Fibroblast of the aortic adventitia (primary cell): ENCODE measurements at places on chromosomes 7 and 10. TPM values are rescaled to one million over a fixed set of nuclear protein-coding genes. Genes with fewer than 3 reads are reported as not detected.

Gene INMT
- 2.5 and 219 TPM in 2 replicates for total RNA-seq

Gene ANKRD22
- total RNA-seq, result 0.09 and 0.33 TPM in 2 replicates

Gene C7orf33
- not detected in 2 replicates for total RNA-seq

Gene ITGA8
- 2.6 and 38.5 TPM in 2 replicates for total RNA-seq

Gene HGF
- 35.1 and 194 TPM in 2 replicates for total RNA-seq

Gene GRM3
- total RNA-seq, result not detected in 2 replicates

Gene TAS2R5
- total RNA-seq, result 1.4 TPM in 1 of 2 replicates, not detected in the other

DNA sequence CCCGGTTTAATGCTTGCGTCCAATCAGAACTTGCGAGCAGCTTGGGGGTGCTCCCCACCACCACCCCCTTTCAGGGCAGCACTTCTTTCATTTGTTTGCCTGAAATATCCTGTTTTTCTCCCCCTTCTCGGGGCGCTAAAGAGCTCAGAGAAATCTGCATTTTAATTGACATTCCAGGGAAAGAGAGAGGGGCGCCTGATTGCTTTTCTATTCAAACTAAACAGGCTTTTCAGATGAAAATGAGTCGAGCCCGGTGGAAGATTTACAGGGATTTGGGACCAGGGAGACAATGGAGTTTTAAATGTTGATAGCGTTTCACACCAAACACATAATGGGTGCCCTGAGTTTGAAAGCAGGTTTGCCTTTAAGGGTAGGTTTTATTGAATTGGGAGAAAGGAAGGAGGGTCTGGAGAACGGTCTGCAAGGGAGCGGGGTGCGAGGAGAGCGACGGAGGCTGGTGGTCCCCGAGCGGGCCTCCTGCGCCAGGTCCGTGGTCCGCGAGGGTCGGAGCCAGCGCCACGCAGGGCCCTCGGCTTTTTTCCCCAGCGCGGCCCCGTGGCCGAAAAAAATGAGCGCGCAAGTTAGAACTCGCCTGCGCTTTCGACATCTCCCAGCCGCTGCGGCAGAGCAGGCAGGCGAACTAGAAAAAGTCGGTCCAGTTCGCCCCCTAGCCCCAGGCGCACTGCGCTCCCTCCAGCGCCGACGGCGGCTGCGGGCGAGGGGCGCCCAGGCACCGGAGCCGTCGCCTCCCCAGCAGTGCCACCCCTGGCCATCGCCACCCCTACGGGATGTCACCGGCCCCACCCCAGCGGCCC is 1.3 kb downstream of the FGFR2 start:
- no peak for DNase-seq

DNA sequence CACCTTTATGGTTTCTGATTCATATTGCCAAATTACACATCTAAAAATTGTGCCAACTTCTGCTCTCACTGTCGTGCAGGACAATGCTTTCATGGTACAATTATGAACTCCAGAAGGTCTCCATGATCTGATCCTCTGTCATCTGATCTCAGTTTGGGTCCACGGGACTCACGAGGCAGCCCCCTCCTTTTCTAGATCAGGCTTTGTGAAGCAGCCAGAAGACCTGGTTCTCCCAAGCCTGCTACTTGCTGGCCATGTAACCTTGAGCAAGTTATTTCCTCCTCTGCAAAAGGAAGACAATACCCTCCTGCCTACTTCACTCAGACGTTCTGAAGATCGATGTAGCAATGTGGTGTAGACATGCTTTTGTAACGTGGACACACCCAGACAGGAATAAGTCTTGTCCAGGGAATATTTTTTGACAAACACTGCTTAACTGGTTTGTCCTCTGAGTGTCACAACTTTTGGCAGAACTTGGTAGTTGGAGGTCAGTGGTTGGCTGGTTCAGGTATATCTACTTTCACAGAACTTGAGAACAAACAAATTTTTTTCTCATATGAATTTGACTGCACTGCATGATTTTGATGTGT is 19.6 kb downstream of the CALML3 start:
- no peak for DNase-seq

- no peak for DNase-seq
Measured at GRCh38 chr7:14503623-14504022, 398.9 kb downstream of the DGKB start.

DNA sequence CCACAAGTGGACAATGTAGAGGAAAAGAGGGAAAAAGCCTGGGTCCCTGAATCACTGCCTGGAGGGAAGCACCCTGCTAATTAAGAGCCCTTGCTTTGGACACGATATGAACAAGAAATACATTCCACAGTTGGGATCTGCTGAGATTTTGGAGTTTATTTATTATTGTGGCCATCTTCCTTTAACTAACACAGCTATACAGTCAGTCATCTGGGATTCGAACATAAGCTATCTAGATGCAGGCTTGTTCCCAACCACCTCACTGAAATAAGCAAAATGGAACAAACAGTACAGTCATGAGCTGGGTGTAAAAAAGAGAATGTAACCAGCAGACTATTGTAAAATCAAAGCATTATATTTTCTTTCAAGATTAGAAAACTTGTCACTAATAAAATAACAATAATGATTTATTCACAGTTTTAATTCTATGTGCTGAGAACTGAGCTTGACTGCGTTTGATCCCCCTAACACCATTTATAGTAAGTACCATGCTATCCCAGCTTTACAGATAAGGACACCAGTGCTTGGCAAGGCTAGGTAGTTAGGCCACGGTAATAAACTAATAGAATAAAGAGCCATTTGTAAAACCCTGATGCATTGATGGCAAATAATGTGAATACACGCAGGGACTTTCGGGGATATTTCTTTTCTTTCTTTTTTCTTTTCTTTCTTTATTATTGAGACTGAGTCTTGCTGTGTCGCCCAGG is 223.8 kb upstream of the KLF6 start:
- DNase-seq, result no peak

DNA sequence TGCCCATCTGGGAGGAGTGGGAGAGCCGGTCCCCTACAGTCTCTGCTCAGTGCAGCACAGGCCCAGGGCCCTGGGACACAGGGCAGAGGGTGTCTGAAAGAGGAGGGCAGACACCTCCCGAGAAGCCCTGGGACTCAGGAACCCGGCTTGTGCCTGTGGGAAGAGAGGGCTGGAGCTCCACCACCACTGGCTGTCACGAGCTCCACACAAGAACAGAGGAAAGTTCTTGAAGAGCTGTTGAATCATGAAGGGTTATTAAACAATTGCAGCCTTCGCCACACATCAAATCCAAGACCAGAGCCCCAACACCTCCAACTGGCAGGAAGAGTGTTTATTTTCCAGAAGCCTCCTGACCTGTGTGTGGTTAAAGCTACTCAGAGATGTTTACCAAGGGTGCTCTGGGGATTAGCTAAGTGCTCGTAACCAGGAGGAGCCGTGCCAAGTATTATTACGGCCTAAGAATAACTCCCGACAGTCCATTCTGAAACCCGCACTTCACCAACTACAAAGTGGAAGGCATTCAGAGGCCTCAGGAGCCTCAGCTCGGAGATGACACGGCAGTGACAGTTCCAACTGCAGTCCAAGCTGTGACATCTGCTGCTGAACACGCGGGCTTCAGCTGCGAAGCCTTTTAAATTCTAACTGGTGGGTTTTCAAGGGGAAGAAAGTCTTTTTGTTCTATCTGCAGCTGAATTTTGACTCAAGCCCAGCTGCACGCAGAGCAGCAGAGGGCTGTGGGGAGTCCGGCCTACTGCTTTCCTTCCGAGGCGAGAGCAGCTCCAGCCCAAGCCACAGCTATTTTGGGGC is 75.1 kb downstream of the MAD1L1 start:
- DNase-seq, result peak; percentile 89

GRCh38 chr7:101725921-101726320 is 91.5 kb upstream of the CUX1 start:
- DNase-seq, result no peak

- no peak for DNase-seq
Measured at GRCh38 chr10:98292971-98293370, 25.0 kb upstream of the LOXL4 start.

GRCh38 chr7:96337519-96337918 is 15.6 kb upstream of the SLC25A13 start:
- peak; percentile 30 for DNase-seq

GRCh38 chr10:43105956-43106229 is 29.0 kb downstream of the RET start:
- DNase-seq, result no peak

- peak; percentile 73 for DNase-seq
Measured at GRCh38 chr7:3244241-3244814, 56.7 kb upstream of the SDK1 start.

DNA sequence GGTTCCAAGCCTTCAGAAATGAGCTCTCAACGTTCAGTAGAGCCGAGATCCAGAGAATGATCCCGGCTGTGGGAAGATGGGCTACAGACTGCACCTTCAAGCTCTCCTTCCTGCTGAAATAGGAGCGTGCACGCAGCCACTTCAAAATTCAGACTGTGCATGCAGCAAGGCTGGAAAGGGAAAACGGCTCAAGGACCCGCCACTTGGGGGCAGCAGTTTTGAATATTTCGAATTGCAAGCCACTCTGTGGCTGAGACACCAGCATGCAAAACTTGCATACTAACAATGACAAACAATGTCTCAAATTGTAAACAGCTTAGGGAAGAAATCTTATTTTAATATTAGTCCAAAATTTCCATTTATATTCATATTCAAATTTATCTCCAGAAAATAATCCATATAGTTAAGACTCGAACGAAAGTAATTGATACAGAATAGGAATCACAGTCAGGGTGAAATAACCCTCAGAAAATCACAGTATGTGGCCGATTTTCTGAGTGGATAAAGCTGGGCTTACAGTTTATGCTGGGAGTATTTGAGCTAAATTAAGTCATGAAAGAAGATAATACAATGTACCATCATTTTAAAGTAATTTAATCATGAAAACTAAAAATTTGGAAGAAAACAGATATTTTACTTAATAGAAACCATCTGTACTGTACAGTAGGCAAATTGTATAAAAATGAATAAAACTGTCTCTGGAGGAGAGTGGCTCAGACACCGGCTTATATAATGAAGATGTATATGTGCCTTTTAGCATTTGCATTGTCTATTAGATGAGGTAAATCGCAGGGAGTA is 137.9 kb upstream of the MKI67 start:
- peak; percentile 38 for DNase-seq

- no peak for DNase-seq
Measured at GRCh38 chr7:37216923-37217322, 231.7 kb downstream of the ELMO1 start.

- DNase-seq, result peak; percentile 21
Measured at GRCh38 chr7:120181499-120181898, 91.5 kb upstream of the KCND2 start.

DNA sequence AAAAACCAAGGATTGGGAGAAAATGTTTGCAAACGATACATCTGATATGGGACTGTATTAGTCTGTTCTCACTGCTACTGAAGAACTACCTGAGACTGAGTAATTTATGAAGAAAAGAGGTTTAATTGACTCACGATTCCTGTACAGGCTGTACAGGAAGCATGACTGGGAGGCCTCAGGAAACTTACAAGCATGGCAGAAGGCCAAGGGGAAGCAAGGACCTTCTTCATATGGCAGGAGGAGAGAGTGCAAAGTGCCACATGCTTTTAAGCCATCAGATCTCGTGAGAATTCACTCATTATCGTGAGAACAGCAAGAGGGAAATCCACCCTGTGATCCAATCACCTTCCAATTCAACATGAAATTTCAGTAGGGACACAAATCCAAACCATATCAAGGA is 11.0 kb downstream of the ZNF713 start:
- no peak for DNase-seq

GRCh38 chr7:22628112-22628511 is 98.9 kb upstream of the IL6 start:
- no peak for DNase-seq

DNA sequence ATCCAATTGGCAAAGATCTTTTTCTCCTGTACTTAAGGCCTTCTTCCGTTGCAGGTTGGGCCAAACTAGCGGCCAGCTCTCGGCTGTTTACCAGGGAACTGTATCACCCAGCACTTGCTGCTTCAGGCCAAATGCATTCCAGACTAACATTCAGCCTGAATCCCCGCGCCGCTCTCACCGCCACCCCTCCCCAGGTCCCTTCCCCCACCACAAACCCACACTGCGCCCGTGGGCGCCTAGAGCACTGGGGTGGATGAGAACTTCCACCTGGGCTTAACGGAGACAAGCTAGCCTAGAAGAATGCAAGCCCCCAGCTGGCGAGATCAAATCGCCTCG is 676 bp downstream of the TCAF1 start:
- peak; percentile 66 for DNase-seq

DNA sequence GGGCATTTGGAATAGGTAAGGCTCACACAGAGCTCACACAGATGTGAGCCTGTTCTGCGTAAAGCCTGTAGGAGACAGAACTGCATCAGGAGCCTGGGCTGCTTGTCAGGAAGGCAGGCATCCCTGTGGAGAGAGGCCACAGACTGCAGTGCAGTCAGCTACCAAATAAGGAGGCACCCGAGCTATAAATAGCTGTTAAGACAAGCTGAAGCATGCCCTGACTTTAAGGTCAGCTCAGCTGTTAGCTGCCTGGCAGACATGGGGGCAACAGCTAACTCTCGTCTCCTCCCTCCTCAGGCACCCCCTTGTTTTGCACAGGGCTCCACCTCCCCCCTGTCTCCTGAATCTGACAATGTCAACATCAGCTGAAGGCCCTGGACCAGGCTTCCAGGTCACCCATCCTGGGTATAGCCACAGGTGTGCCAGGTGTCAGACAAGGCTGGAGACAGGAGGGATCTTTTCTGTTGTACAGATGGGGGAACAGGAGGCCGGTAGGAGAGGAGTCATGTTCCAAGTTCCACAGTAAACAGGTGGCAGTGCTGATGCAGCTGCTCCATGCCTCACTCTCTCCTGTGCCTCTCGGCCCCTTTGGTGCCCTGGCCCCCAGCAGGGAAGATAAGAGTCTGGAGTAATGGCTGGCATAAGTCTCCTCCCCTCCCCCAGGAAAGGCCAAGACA is 27.6 kb upstream of the MKRN1 start:
- DNase-seq, result peak; percentile 57

- peak; percentile 49 for DNase-seq
Measured at GRCh38 chr7:96952974-96953391, 52.4 kb upstream of the DLX6 start.

- DNase-seq, result no peak
Measured at GRCh38 chr10:86104156-86104555, 262.4 kb downstream of the GRID1 start.

DNA sequence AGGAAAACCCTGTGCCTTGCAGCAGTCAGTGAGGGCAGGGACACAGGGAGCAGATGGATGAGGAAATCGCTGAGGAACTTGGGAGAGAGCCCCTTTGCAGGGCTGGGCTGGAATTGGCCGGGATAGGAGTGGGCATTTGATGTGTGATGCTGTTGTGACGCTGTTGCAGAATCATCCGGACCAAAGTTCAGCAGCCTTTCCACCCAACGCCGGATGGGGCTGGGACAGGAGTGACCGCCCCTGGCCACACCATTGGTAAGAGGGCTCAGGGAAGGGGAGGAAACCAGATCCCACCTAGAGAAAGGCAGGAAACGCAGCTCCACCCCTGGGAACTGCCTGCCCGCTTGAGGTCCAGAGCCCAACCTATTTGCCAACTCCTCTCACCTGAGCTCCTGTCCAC is 33.9 kb downstream of the PAX2 start:
- no peak for DNase-seq

- peak; percentile 57 for DNase-seq
Measured at GRCh38 chr10:15744217-15744865, 24.6 kb upstream of the ITGA8 start.

- no peak for DNase-seq
Measured at GRCh38 chr10:29823553-29824080, 188.8 kb upstream of the SVIL start.
